Activated CD4-positive, alpha-beta memory T cell treated with anti-CD3 and anti-CD28 coated beads, Interleukin-2, amount 10 ng/mL, durations not matched to agents 7 days and 5 days (primary cell): ENCODE measurements at places on chromosomes 2 and 18.

DNA sequence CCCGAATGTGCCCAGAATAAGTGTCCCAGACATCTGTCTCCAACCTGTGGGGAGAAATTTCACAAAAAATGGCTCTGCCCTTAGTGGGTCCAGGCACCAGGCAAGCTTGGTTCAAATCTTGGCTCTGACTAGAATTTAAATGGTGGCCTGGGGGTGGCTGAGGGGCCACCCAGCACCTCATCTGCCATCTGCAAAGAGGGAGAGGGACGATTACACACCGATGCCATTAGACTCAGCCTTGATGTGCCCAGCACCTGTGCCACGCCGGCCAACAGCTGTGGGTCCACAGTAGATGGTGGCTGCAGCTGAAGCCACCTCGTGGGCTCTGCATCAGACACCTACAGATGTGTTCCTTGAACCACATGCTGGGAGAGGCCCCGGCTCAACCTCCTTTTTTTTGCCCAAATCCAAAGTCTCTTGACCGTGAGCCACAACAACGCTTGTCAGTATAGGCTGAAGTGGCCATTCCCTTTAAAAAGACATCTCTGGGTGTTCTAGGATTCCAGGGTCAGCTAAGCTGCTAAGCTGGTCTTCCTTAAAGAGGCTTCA lies 222.0 kb upstream of the RAB6C start:
- no peak for DNase-seq

DNA sequence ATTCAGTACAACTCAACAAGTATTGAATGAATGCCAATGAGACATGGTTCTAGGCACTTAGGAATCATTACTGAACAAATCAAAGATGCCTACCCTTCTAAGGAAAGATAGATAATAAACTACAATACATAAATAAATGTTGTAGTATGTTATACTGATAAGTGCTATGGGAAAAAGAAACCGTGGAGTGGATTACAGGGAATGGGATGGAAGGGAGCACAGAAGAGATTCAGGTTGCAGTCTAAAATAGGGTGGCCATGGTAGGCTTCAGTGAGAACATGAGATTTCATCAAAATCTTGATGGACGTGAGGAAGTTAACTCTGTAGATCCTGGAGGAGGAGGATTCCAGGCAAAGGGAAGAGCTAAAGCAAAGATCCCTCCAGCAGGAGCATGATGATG lies 17.9 kb upstream of the CREB1 start:
- DNase-seq: no peak

DNA sequence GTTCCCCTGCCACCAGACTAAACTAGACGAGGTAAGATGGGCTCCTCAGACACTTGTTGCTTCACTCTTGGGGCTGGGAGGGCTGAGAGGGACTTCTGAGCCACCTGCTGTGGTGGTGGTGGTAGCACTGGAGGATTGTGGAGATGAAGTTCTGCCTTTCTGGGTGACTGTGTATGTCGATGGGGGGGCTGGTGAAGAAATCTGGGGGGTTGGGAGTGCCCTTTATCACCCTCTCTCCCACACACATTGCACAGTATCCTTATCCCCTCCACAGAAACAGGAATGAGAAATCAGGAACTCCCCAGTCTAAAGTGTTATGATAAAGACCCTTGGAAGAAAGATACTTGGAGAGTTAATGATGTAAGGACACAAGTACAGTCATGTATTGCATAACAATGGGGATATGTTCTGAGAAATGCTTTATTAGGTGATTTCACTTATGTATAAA lies 38.5 kb downstream of the HK2 start:
- no peak for DNase-seq

DNA sequence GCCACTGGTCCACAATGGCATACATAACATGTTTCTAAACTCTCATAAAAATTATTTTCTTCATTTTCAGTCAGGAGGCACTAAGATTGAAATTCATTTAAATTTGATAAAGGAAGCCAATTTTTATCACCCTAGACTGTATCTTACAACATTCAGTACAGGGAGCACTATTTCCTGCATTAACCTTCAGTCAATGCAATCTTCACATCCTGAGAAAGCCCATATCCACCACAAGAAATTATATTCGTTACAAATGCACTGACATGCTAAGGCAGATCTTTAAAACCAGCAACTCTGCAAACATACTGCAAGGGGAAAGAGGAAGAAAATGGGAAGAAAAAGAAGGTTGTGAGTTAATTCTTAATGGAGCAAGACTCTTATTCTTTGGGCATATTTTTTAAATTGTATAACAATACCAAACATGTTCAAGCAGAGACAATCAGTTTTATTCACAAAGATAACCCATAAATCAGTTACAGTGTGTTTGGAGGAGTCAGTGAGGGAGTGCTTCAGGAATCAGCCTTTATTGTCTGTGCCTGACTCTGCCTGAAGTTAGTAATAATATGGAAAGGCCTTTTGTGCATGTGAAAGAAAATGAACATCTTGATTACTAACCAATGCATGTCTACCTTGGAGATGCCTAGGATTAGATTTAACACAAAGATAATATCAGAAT lies 370.1 kb downstream of the FBXO15 start:
- DNase-seq: no peak

DNA sequence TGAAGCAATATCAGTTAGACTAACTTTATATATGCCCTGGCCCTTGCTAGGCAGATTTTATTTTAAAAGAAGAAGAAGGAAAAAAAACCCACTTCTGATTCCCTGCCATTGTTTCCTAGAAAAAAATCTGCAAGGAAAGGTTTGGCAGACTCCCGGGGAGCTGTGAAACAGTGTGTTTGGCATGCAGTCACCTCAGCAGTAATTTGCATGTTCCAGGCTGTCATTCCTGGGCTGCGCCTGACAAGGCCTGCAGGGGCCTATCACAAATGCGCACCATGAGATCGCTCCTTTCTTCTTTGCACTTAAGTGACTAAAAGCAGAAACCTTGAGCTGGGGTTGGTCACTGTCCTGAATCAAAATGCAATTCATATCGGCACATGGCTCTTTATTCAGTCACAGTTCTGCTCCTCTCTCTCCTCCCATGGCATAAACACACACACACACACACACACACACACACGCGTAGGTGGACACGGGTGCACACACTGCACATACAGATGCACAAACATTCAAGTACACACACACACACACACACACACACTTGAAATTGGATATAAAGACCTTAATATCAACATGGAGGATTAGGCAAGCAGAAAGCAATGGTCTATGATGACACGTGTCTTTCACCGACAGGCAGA lies 172.8 kb downstream of the MYT1L start:
- DNase-seq: no peak

- no peak for DNase-seq
These were observed 148.5 kb downstream of the GFPT1 start for GRCh38 chr2:69238449-69239031.

DNA sequence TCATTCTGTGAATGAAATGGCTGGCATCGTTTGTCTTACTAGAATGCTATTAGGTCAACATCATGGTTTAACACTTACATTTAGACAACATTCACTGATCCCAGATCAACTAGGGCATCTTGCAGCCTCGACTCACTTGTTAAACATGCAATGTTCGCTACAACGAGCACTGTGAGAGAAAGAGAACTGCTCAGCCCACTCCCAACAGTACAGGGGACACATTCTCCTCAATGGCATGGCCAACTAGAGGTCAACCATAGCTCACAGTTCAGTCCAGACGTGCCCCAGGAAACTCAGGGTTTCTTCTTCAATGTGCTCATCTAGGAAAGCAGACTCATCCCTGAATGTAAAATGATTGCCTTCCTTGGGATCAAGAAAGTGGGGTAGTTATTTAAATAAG lies 5.9 kb downstream of the WIPF1 start:
- DNase-seq: no peak

GRCh38 chr2:210913461-210913860 lies 357.1 kb downstream of the CPS1 start:
- no peak for DNase-seq
